ENCODE measurements at places on chromosomes 1 and 21.

DNA sequence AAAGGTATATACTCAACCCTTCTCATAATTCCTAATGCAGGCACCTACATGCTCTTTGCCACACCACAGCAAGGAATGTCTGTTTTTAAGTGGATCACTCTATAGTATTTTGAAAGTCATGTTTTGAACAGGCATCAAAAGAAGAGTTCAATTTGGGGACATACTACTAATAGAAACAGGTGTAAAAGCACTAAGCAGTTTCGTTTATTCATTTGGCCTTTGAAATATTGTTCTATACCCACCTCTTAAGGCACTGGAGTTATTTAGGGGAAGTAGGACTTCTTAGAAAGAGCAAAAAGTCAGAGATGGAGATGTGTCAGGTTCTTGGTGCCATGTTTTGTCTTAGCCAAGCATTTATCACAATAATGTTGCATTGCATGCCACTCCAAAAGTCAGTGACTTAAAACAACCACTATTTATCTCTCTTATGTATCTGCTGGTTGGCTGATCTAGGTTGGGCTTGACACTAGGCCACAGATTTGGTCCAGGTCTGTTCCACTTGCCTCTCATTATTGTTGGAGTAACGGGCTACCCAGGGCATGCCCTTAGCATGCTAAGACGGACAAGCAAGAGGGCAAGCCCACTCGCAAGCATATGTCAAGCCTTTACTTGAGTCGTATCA, 107.5 kb downstream of the RGL1 start:
- DNase-seq: no peak

GRCh38 chr21:44047996-44048560, 36.0 kb downstream of the TRAPPC10 start:
- DNase-seq: no peak

DNA sequence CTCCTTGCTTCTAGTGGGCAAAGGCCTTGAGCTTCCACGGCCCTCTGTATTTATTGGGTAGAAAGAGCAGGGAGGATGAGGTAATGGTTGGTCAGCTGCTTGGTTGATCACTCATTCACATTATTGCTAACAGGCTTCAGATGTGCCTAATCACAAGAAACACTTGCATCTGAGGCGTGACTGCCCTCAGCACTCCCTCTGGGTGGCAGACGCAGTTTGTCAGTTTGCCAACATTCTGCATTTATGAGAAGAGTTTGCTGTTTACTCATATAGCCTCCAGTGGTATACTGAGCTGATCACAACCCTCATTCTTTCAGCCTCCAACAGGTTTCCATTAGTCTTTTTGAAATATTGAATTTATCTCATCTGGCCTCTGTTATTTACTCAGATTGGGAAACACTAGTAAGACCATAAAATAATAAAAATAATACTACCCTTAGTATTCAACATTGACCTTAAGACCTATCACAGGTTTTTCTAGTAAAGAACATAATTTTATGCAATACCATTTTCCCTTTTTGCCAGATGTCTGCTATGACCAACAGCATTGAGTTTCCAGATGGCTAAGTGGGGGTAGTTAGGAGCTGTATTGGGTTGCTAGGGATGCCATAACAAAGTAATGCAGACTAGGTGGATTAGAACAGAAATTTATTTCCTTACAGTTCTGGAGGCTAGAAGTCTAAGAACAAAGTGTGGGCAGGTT, 53.3 kb downstream of the PTGFR start:
- DNase-seq: no peak

GRCh38 chr1:153546371-153546770, 765 bp upstream of the S100A4 start:
- DNase-seq: no peak

DNA sequence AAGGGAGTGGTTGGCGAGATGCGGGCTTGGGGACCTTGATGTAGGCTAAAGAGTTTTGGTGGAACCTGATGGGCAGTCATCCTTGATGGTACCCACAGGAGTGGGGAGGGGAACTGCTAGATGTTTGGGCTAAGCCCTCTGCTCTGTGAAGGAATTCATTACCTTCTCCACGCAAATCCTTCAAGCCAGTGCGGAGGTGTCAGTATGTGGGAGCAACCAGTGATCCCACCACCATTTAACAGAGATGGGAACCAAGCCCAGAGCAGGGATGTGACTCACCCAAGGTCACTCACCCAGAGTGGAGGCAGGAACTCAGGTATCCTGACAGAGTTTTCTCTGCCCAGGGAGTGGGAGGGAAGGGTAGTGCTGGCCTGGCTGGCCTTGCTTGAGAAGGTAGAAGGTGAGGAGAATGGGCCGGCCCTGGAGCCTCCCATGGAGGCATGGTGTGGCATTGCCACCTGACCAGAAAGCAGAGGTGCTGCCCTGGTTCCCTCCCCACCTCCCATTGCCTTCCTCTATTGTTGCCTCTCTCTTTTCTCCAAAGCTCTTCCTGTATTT, 51.2 kb upstream of the STUM start:
- DNase-seq: no peak

DNA sequence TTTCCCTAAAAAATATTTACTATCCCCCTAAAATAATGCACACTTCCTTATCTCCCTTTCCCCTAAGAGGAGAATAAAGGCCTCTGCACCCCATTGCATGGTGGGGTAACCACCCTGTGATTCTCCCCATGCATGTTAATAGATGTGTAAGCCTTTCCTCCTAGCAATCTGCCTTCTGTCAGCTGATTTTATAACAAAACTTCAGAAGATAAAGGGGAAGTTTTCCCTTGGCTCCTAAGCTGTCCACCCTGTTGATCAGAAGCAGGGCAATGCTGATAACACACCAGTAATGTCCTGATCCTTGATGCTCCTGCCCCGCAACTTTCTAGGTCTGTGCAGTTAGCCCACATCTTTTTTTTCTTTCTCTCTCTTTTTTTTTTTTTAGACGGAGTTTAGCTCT, 11.4 kb upstream of the RNF187 start:
- no peak for DNase-seq
